ENCODE measurements at places on chromosomes 4 and X. TPM values are rescaled to one million over a fixed set of nuclear protein-coding genes. Genes with fewer than 3 reads are reported as not detected.

The CCKAR gene
- total RNA-seq: not detected

The KLKB1 gene
- total RNA-seq: not detected

The DMRTC1 gene
- not detected for total RNA-seq

The SUPT20HL1 gene
- not detected for total RNA-seq

The TMEM31 gene
- not detected for total RNA-seq

The TLR6 gene
- total RNA-seq: 2.9 TPM

The USP17L10 gene
- not detected for total RNA-seq

The MAGEA9B gene
- not detected for total RNA-seq

The PCDH10 gene
- not detected for total RNA-seq

The XAGE1B gene
- not detected for total RNA-seq

The ITGB1BP2 gene
- 5.6 TPM for total RNA-seq

The JCHAIN gene
- total RNA-seq: not detected

The SPARCL1 gene
- total RNA-seq: not detected

The CXCL9 gene
- 2.7 TPM for total RNA-seq

The AREG gene
- total RNA-seq: not detected

The SLC49A3 gene
- total RNA-seq: 0.38 TPM

The SUPT20HL2 gene
- total RNA-seq: not detected
